NCI-H2107 (cell line): ENCODE measurements at places on chromosomes 7 and 10.

DNA sequence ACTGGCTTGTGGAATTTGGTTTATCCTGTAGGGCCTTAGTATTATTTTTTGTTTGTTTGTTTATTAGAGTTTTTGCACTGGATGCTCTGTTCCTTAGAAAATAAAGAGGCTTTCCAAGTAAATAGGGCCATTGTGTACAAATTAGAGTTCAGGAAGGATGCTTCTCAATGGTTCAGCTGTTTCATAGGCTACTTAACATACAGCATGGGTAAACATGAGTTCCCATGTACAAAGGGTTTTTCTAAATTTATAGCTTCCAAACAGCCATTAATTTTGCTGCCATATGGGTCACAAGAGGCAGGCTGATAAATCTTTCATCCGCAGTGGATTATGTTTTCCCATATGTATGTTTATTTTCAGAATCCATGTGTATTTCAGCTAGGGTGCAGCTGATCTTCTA is 121.6 kb upstream of the WDR11 start:
- DNase-seq: no peak

DNA sequence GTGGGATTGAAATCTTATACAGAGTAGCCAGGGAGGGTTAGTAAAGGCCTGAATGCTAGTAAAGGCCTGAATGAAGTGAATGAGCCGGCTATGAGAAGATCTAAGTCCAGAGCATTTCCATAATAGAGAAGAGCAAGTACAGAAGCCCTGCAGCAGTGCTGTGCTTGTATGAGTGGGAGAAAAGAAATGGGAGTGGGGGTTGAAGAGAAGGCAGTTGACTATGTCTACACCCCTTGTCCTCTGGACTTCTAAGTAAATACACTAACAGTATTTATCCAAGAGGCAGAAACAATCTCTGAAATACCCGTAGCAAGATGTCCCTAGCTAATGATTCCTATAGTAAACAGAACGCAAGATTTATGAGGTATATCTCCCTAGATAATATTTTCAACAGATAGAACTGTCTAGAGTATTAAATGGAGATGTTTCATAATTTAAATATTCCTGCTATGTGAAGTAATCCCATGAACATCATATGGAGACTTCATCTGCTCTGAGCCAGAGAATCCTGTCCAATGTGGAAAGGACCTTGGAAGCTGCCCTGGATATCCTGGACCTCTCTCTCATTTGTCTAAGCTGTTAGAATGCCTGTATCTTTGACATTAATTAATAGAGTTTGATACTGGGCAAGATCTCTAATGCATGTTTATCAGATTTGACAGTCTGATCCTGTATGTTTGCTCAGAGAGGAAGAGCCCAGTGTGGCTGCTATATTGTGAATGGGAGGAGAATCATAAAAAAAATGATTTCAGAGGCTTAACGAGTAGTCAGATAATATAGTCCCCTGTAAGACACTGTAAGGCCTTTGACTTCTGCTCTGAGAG is 171.6 kb downstream of the LRRN3 start:
- no peak for DNase-seq

GRCh38 chr7:104967595-104967994 is 46.4 kb upstream of the KMT2E start:
- DNase-seq: no peak

GRCh38 chr7:101466871-101467270 is 104.2 kb downstream of the COL26A1 start:
- DNase-seq: no peak

DNA sequence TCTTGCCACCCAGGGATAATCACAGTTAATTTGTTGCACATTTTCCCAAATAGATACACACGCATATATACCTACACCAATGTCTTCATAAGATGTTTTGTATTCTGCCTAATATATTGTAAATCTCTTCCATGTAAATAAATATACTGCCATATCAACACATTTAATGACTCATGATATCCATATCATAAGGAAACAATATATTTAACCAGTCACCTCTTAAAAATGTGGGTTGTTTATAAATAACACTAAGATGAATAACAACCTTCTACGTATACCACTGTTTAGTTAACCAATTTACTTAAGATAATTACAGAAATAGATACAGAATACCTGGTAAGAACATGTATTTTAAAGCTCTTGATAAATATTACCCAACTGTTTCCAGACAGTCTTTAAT is 38.2 kb downstream of the ELAPOR2 start:
- DNase-seq: no peak

- DNase-seq: no peak
Measured at GRCh38 chr7:82414389-82414788, 29.2 kb downstream of the CACNA2D1 start.

- no peak for DNase-seq
Measured at GRCh38 chr7:128755819-128756476, 16.8 kb downstream of the CALU start.

DNA sequence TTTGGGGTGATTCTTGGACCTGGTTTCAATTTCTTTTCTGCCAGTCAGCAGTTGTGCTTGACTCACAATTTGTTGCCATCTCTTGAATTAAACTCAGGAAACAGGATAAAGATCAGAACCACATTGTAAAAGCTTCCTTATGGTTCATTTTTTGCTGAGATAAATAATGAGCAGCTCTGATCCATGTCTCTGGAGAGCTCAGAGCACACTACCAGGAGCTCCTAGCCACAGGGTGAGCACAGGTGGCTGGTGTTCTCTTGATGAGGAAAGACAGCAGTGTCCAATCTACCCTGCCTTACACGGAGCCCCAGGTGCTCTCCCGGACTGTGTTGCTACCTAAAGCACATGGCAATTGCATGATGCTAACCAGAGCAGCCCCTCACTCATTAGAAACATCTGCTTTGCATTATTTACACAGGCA is 17.2 kb upstream of the FAM170B start:
- DNase-seq: no peak

DNA sequence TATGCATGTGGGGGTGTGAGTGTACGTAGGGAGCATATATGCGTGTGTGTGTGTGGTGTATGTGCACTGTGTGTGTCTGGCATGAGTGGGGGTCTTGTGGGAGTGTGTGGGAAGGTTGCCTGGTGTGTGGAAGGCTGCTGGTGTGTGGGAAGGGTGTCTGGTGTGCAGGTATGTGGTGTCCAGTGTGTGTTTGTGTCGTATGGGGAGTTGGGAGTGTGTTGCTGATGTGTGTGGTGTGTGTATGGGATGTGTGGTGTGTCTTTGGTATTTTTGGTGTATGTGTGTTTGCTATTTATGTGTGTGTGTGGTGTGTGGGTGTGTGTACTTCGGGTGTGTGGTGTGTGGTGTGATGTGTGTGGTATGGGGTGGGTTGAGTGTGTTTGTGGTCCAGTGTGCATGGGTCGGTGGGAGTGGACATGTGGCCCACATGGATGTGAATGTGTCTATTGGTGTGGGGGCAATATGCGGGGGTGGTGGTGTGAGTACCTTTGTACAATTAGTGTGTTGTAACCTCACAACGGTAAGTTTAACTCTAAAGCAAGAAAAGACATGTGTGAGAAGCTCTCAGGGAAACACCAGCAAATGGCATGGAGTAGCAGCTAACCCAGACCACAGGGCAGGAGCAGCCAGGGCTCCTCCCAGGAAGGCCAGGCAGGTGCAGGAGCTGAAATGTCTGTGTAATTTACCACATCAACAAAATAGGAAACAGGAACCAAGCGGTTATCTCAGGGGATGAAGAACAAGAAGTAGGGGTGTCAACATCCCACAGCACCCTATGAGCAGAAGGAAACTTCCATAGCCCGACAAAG is 11.9 kb downstream of the ANTXRL start:
- DNase-seq: no peak

DNA sequence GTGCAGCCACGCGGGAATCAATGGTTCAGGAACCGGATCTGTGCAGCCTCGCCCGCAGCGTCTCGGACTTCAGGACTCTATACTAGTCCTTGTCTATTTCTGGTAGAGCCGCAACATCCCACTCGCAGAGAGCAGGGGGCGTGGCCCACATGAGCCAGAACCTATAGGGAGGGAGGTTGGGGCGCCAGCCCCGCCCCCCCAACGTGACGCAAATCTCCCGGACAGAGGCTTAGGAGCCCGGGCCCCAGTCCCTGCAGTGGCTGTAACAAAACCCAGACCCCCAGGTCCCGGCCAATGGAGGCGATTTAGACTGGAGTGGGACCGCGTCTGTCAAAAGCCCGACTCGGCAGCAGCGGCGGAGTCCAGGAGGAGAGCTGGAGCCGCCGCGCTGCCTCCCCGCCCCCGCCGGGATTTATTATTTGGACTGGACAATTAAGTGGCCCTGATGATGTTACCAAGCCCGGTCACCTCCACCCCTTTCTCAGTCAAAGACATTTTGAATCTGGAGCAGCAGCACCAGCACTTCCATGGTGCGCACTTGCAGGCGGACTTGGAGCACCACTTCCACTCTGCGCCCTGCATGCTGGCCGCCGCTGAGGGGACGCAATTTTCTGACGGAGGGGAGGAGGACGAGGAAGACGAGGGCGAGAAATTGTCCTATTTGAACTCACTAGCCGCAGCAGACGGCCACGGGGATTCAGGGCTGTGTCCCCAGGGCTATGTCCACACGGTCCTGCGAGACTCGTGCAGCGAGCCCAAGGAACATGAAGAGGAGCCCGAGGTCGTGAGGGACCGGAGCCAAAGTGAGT is at the start of gene NKX2-3:
Gene NKX2-3 (plus strand): TSS at position 256 of the 809 bp plus-strand sequence. CDS start 190 bp downstream, at position 446.
- DNase-seq: no peak

DNA sequence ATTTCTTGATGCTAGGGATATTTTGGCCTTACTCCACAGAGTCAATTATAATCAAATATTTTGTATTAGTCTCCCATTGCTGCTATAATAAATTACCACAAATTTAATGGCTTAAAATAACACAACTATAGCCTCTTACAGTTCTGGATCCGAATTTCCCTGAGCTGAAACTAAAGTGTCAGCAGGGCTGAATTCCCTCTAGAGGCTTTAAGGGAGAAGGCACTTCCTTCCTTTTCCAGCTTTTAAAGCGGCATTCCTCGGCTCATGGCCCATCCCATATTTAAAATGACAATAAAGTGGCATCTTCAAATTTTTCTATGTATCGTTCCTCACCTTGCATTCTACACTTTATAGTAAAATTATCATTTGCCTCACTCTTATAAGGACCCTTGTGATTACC is 421.4 kb upstream of the ZWINT start:
- no peak for DNase-seq

DNA sequence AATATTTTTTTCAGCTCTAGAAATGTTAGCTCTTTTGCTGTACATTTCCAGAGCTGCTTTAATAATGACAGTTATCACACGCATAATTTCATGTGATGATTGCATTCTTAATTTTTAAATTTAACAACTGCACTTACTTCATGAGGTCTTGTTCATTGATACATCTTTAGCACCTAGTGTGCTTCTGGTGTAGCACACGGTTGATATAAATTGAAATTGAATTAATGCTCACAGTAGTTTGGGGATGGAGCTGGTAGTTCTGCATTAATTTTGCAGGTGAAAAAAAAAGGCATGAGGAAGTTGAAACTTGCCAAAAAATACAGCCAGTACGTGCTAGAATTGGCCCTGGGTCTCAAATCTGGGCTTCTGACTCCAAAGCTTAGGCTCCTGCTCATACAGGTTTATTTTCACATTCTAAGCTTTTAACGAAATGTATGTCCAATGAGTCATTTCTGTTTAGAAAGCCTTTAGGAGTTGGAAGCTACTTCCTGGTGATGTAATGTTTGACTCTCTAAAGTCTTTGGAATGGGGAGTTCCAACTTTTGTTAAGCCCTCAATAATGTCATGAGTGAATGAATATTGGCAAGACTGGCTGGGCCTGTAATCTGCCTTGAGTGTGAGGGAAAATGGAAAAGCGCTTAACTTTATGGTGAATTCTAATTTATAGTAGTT is 62.5 kb downstream of the DAGLB start:
- no peak for DNase-seq

DNA sequence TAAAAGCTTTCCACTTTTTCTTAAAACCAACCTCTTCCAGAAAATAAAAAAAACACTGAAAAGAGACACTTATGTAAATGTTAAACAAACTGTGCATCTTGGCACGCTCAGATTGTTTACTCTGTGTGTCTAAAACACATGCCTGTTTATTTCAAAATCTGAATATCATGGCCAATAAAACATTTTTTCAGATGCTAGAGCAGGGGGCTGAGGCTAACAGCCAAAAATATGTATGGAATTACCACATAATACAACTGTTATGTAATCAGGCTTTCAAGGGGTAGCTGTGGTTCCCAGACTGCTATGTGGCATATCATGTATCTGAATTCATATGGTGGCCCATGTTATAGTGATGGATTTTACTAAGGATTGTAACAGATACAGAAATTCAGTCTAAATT is 130.4 kb downstream of the HIBADH start:
- DNase-seq: no peak

DNA sequence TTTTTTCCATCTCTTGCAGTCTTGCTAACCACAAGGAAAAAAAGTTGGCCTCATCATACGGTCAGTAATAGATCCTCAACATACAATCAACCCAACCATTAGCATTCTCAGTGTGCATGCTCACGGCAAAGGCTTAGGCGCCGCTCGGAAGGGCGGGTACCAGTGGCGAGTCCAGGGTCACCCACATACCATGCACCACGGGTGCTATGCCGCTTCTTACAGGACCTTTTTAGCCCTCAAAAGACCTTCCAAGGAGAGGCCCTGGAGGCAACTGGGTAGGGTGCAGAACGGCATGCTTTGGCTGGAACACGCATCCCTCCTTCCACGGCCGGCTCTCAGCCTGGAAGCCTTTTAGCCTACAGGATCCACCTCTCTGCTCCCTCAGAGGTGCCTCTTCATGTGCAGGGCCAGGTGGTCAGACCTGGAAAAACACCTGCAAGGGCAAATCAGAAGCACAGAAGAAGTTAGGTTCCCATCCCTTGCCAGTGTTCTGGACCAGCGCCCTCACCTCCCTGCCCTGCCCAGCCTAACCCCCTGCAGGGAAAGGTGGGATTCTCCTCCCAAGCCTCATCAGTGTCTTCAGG is 5.8 kb downstream of the KLF6 start:
- no peak for DNase-seq

- no peak for DNase-seq
Measured at GRCh38 chr7:149321978-149322541, 60.1 kb downstream of the ZNF783 start.

GRCh38 chr10:123890756-123891143 is 857 bp downstream of the CPXM2 start:
- DNase-seq: no peak
